Muscle of back (tissue), 13 donors: ENCODE measurements at places on chromosomes 11 and 22.

DNA sequence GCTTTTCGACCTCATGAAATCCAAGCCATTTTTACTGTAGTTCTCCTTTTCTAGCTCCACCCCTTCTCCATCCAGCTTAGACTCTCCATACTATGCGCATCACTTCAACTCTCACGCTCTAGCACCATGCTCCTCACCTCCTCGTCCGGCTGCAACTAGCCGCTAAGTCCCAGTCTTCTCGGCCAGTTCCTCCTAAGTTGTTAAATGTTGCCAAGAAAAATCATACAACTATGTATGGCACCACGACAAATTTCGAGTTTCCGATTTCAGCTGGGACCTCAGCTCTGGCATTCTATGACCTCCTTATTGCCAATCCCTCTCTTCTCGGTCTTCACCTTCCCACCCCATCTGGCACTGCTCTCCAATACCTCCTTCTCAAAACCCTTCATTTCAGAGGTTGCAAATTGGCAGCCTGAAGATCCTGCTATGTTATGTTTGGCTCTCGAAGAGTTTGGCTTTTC, 1.0 kb downstream of the ZNF70 start:
- DNase-seq, result peak; percentile 56

DNA sequence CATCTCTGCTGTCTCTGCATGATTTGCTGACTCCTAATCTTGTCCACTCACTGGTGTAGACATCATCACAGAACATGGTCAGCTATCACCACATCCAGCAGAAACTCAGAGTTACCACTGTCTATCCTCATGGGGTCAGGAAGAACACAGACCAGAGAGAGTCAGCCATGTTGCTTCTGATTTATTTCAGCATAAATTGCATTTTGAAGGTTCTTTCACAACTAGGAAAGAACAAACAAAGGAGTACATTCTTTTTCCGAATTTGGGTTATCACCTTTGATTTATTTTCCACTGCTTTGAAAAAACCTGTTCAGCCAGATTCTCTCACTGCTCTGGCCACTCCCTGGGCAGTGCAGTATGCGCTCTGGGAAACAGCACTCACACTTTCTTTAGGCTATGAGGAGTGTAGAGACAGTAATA, 172.0 kb upstream of the MTMR2 start:
- DNase-seq, result no peak

DNA sequence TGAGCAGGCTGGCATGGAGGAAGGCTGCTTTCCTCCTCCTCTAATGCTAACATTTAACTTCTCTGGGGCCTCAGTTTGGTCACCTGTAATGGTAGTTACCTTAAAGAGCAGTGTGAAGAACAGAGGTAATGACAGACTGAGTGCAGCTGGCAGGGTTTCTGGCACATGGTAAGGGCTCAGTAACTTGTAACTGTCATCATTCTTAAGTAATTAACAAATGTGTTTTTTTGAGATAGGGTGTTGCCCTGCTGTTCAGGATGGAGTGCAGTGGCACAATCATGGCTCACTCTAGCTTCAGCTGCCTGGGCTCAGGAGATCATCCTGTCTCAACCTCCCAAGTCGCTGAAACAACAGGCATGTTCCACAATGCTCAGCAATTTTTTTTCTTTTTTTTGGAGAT, 242.0 kb upstream of the SYN3 start:
- no peak for DNase-seq

DNA sequence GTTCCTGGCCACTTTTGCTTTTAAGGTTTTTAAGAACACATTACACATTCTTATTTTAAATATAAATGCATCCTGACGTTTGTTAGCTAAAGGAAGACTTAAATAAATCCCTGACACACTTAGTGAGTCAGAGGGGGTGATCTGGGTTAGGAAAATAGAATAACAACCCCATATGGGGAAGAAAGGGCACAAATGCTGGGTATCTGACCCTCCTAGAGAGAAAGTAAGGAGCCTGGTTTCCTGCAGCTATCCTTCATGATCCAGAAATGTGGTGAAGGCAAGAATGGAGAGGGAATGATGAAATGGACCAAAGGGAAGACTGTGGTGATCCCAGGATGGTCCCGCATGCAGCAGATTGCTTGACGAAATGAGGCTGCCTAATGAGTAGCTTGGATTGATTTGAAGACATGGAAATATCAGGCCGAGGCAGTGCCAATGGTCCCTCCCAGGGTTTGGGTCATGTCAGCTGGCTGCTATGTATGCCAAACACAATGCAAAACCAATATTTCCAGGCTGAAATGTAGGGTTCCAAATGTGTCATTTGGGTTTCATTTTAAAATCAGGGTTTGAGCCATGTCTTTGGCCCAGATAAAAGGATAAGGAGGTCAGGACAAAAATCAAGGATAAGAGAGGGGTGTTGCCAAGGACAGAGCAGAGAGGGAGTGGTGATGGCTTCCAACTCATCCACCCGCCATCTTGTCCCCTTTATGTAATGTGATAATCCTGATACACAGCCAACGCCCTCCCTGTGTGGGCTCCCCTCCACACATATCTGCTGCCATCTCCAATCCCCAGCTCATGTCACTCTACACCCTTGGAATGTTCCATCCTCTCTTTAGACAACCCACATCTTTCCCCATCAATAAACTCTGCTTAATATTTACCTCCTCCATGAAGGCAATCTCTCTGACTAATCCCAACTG, 135.1 kb upstream of the PITPNB start:
- no peak for DNase-seq

- peak; percentile 85 for DNase-seq
Measured at GRCh38 chr11:13261591-13262061, 16.0 kb upstream of the BMAL1 start.

DNA sequence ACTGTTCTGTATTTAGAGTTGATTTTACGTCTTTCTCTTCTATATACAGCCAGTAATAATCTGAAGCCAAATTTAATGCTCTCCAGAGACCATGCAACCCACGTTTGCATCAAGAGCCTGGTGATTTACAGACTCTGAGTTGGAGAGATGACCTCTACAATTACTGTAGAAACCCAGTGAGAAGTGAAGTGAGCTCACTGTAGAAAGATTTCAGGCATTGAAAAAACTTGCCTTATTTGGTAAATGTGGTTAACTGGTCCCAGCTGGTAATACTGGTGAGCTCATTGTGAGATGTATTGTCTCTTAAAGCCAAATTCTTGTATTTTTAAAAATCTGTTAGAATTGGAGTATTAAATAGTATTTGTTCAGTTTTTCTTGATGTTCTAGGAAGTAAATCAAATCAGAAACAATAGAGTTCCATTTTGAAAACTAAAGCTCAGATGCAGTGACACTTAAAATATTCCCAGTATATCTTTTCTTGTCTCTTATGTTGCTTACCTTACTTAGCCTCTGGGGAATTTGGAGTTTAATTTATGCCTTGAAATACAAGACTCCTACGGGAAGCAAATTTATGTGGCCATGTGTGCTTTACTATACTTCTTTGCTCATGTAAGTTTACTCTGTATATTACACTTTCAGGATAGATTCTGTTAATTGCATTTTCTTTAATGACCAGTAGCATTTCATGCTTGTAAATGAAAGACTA, 189.9 kb downstream of the ARHGAP42 start:
- DNase-seq, result peak; percentile 53

DNA sequence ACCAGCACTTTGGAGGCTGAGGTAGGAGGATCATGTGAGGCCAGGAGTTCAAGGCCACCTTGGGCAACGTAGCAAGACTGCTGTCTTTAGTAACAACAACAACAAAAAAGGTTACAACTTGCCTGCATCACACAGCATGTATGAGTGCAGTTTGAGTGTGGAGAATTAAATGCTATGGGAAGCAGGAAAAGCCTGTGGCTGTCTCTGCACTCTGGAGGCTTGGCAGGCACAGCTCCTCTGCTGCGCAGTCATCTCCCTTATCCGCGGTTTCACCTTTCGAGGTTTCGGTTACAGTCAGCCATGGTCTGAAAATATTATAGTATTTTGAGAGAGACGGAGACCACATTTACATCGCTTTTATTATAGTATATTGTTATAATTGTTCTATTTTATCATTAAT, 2.9 kb downstream of the MICAL2 start:
- no peak for DNase-seq

DNA sequence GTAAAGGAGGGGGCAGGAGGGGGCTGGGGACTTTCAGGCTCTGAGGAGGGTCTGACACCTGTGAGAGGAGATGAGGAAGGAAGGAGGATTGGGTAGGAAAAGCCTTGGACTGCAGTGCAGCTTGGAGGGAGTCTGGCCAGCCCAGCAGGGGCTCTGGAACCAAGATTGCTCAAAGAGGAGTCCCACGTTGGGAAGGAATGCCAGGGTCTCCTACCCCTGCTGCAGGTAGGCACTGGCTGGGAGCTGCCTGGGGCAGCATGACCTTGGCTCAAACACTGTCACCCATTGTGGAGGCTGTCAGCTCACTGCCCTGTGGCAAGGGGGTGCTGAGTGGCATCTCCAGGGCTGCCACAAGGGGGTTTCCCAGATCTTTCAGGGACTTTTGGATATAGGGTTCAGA, 94.5 kb downstream of the RPS6KA4 start:
- no peak for DNase-seq

GRCh38 chr11:122337704-122338103, 221.7 kb upstream of the BLID start:
- no peak for DNase-seq

DNA sequence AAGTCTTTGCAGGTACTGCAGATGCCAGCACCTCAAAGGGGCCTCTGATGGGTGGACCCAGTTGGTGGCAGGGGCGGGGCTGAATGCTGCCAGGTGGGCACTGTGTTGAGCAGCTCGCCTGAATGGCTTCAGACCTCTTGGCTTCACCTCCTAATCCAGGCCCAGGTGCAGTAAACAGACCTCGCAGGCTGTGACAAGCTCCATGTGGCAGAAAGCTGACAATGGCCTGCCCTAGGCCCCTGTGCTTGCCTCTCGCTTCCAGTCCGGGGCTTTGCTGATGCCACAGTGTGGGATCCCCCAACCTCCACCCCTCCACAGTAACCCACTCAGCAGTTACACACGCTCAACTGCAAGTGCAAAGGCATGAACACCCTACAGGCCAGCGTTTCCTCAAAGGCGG, 9.4 kb downstream of the IGLL1 start:
- DNase-seq, result no peak

- no peak for DNase-seq
Measured at GRCh38 chr11:75814363-75814676, 690 bp upstream of the UVRAG start.

GRCh38 chr11:128694618-128695481, 978 bp downstream of the FLI1 start:
- no peak for DNase-seq

DNA sequence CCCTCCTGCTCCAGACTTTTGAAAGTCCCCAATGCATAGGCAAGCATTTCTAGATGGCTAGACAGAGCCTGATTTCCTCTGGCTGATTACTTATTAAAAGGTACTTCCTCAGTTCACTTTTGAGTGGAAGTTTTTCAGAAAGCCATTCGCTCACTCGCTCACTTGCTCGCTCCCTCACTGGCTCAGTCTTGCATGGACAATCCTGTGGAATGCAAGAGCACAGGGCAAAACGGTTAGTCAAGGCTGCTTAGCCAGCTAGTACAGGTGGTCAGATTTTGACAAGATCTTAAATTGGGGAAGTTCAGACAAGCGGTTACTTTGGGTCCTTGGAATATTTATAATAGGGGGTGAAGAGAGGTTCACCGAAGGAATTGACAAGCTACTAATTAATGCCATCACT, 101.0 kb downstream of the ARL14EP start:
- no peak for DNase-seq

GRCh38 chr11:44270403-44271273, 39.3 kb downstream of the ALX4 start:
- no peak for DNase-seq

- DNase-seq, result no peak
Measured at GRCh38 chr22:27994481-27995331, 75.7 kb upstream of the PITPNB start.

DNA sequence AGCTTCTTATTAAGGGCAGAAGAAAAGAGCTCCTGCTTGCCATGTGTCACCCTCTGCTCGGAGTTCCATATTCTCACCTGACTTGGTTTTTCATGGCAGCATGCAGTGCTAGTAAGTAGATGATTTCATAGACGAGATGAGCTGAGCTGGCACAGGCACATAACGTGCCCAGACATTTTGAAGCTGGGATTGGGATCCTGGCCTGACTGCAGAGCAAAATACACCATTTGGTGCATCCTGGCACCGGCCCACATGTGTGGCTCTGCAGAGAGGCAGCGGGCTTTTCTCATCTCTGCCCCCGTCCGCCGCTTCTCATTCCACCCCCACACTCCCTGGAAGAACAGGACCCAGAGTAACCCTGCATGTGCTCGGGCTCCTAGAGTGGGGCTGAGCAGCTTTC, 24.8 kb downstream of the FAM118A start:
- no peak for DNase-seq

- DNase-seq, result no peak
Measured at GRCh38 chr22:39915295-39915726, 14.4 kb downstream of the GRAP2 start.

DNA sequence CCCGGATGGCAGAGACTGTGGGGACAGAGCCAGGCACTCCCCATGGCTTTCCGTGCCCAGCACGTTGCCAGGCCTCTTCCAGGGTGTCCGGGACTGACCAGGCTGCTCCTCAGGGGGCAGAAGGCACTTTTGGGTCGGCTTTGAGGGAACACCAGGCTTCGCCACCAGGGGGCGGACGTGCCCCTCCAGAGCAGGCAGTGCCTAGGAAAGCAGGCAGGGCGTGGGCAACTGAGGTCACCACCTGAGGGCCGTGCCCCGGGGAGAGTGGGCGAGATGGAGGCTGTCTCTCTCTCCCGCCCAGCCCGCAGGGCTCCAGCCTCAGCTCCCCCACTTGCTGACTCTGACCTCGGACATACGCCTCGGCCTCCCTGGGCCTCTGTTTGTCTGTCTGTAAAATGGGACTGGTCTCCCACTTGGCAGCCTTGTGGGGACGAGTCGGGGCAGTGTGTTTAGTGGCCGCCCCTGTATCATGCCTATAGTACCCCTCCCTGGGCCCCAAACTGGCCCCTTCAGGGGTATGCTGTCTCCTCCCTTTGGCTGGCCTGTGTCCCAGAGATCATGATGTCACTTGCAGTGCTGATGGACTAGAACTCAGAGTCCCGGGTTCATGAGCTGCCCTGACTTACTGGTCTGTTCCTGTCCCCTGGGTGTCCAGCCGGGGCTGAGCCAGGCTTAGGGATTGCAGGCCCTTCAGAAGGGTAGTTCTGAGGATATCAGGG, 4.4 kb upstream of the PRR5 start:
- peak; percentile 55 for DNase-seq

GRCh38 chr11:74008373-74009229, at the start of gene UCP3:
Gene UCP3, minus strand, starts transcription at chr11:74009085. Its CDS starts 2,043 bp downstream, at chr11:74007042.
- no peak for DNase-seq

DNA sequence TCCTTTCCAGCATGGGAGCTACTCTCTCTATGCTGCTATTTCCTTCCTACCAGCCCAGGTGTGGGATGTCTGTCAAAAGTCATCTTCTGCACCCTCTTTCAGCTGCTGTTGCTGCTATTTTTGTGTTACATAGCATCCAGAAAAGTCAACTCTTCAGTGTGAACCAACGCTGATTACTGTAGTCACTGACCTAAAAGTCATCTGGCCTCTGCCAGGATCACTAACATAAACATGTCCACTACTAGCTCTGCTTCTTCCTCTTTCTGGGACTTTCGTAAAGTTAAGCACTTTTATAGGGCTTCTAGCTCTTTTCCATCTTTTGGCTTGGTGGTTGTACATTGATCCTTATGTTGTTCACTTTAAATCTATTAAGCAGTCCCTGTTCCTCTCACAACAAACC, 90.2 kb upstream of the CARD18 start:
- no peak for DNase-seq

GRCh38 chr22:25008666-25009065, 56.1 kb downstream of the KIAA1671 start:
- no peak for DNase-seq
